ENCODE measurements at places on chromosomes 7 and 10.

DNA sequence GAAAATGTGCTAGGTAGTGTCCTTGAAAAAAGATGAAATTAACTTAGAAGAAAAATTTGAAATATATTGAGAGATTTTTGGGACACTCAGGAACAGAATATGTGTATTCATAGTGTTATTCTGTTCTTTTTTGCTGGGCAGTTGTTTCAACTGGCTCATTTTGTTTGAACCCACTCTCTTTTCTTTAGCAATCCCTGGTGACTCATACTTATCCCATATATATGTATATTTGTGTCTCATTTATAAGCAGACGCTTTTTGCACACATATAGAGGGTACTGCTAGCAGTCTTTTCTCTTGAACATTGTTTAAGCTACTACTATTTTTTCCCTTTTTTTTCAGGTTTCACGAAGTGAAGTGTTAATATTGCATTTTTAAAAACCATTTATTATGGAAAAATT lies 1.9 kb downstream of the EXOC6 start:
- no peak for DNase-seq

DNA sequence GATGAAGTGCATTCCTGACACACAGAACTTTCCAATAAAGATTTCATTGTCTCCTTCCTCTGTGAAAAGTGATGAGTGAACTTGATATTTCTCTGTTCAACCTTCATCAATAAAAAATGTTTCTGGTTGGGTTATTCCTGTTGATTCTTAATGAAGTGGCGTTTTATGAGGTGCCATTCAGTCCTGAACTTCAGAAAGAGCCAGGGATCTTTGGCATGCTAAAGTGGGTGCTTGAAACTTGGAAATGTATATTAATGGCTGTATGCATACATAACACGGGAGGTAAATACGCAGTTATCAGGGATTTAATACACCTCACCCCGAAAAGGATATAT lies 151.6 kb downstream of the ACTR3B start:
- no peak for DNase-seq

DNA sequence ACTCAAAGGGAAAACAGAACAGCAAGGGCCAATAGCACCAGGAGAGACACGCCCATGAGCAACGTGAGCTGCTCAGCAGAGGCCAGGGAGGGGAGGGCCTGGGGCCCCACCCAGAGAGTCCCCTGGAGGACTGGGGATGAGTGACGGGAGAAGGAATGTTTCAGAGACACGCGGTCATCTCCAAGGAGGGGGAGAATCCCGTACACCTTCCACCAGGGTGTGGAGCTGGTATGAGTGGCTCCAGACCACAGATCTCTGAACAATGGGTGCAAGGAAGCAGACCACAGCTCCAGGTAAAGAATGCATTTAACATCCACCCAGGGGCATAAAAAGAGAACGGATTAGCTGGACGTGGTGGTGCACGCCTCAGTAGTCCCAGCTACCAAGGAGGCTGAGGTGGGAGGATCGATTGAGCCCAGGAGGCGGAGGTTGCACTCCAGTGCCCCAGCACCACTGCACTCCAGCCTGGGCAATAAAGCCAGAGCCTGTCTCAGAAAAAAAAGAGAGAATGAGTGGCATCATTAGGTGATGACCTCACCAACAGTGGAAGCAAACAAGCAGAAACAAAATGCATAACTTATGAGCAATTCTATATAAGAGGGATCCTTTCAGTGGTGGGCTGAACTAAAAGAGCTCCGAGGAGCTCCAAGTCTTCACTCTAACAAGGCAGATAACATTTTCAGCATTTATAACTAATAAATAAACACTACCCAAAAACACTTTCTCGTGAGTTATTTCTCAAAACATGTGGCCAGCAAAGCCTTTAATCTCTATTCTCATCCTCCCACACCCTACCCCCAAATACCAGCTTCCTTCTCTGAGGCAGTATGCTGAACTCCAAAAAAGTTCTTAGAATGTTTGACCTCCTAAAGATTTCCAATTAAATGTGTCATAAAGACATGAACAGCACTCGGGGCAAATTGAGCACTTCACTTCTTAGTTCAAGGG lies 12.5 kb downstream of the PSAP start:
- no peak for DNase-seq

- no peak for DNase-seq
Observed at GRCh38 chr7:66522518-66522917, 106.2 kb upstream of the KCTD7 start.

- no peak for DNase-seq
Observed at GRCh38 chr7:14457568-14458453, 444.7 kb downstream of the DGKB start.
